Cardiac ventricle fibroblast (primary cell): ENCODE measurements at places on chromosomes 12 and 14. TPM values are rescaled to one million over a fixed set of nuclear protein-coding genes. Genes with fewer than 3 reads are reported as not detected.

Gene GNG2
- total RNA-seq, result 13.2 and 16.4 TPM in 2 replicates

Gene TMEM121
- total RNA-seq, result 9.3 and 9.9 TPM in 2 replicates

Gene RPL36AL
- total RNA-seq, result 189 and 206 TPM in 2 replicates

Gene TCHP
- total RNA-seq, result 4.9 and 7.8 TPM in 2 replicates

Gene EML1
- total RNA-seq, result 19.1 and 21.5 TPM in 2 replicates

Gene ITGA5
- 117 and 137 TPM in 2 replicates for total RNA-seq

Gene CCDC175
- total RNA-seq, result not detected in 2 replicates

Gene DPPA3
- not detected in 2 replicates for total RNA-seq

Gene ATP5MC2
- 277 and 346 TPM in 2 replicates for total RNA-seq

Gene RBM25
- 16.7 and 16.9 TPM in 2 replicates for total RNA-seq

Gene PNMA1
- total RNA-seq, result 37.4 and 46.5 TPM in 2 replicates

Gene OR6C75
- not detected in 2 replicates for total RNA-seq

Gene FZD10
- 0.19 TPM in 1 of 2 replicates, not detected in the other for total RNA-seq

Gene NDRG2
- total RNA-seq, result 54.0 and 70.0 TPM in 2 replicates

Gene FIGNL2
- 0.24 and 0.56 TPM in 2 replicates for total RNA-seq

Gene DCN
- 2,110 and 2,484 TPM in 2 replicates for total RNA-seq
